Vagina (tissue), 2 donors: ENCODE measurements at places on chromosomes 13 and 19.

DNA sequence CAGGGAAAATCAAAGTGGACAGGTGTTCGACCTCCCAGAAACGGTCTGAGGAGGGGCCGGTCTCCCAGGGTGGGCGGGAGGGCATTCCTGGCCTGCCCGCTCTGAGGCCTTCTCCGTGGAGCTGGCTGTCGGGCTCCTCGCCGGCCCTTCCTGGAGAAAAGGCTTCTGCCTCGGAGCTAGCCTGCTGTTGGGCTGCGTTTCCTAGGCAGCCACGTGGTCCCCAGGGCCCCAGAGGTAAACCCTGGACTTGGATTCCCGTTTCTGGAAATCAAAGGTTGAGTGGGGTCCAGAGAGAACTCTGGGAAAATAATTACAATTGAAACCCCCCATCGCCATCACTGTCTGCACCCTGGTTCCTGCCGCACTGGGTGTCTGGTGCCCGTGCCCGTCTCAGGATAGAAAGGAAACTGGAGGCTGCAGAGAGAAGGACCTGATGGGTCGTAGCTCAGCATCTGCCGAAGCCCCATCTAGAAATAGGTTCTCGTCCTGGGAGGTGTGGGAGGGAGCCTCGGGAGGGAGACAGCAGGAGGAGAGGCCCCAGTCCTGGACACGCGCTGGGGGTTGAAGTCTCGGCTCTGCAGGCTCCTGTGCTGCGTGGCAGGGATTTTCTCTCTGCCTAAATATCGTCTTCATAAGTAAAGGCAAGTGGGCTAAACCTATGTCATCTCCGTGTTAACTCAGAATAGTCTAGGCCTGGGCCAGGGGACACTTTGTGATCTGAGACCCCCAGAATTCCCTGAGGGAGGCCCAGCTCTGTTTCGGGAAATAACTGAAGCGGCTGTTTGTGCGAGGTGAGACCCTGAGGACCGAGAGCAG lies 7.7 kb upstream of the PROZ start:
- DNase-seq = peak; percentile 93

- no peak for DNase-seq
Measured at GRCh38 chr19:13574933-13575332, 68.7 kb upstream of the CACNA1A start.

DNA sequence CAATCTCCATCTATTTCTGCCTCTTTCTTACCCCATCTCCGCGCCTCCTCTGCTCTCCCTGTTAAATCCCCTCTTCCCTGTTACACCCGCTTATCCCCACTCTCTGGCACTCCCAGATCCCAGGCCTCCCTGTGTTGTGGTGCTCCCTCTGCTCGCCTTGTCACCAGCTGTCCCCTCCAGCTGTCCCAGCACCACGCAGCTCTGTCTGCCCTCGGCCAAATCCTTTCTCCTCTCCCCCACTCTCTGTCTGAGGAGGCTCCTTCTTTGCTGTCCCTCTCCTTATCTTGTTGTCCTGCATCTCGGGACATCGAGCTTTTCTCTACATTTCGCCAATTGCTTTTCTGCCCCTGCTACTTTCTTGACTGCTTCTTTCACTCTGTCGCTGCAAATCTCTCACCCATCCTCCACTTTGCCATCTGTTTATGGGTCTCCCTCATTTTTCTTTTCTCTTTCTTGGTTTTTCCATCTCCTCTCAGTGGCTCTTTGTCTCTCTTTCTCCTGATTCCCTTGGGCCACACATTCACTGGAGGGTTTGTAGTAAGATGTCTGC lies 941 bp downstream of the ZNF160 start:
- no peak for DNase-seq

DNA sequence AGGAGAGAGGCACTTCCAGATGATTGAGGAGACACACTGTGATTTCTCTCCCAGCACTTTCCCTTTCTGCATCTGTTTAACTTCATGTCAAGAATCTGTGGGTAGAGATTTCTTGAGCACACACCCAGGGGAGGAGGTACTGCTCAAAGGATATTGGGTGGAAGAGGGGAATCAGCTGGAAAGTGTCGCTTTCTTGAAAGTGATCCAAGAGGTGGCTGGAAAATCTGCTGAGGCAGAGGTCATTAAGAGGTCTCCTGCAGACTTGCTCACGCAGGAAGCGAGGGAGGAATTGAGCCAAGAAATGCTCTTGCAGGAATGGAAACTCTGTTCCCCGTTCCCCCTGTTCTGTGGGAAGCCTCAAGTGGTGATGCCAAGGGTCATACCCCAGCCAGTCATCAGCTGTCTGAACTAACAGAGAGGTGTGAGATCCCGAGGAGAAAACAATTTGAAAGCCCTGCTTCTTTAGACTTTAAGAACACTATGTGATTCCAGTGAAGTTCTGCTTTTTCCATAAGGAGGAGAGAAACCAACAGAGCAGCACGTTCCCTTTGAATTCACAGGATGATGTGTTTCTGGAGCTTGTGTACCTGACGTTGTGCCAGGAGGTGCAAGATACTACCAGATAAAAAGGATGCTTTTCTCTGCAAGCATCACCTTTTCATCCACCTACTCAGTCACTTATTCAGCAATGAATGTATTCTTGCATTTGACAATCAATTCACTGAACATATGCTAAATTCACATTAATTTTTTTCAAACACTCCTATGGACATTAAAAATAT lies 163.4 kb upstream of the GPR12 start:
- DNase-seq = no peak

GRCh38 chr13:68099631-68100030 lies 869.5 kb upstream of the PCDH9 start:
- no peak for DNase-seq

DNA sequence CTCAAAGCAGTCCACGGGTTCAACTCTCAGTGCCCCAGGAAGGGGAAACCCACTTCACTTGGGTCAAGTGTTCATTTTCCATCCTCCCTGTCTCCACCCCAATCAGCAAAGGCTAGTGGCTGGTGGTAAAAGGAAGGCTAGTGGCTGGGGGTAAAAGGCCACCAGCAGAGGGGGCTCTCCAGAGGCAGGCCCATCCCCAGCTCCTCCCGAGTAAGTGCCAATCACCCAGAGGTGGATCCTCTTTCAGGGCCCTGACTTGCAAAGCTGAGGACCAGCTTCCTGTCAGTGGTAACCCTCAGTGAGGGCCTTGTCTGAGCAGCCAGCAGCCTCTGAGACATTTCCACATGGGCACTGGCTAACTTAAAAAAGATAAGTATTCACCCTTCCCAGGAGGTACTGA lies 22.0 kb upstream of the TPT1 start:
- no peak for DNase-seq

GRCh38 chr19:45629704-45630103 lies 9.5 kb downstream of the EML2 start:
- no peak for DNase-seq

DNA sequence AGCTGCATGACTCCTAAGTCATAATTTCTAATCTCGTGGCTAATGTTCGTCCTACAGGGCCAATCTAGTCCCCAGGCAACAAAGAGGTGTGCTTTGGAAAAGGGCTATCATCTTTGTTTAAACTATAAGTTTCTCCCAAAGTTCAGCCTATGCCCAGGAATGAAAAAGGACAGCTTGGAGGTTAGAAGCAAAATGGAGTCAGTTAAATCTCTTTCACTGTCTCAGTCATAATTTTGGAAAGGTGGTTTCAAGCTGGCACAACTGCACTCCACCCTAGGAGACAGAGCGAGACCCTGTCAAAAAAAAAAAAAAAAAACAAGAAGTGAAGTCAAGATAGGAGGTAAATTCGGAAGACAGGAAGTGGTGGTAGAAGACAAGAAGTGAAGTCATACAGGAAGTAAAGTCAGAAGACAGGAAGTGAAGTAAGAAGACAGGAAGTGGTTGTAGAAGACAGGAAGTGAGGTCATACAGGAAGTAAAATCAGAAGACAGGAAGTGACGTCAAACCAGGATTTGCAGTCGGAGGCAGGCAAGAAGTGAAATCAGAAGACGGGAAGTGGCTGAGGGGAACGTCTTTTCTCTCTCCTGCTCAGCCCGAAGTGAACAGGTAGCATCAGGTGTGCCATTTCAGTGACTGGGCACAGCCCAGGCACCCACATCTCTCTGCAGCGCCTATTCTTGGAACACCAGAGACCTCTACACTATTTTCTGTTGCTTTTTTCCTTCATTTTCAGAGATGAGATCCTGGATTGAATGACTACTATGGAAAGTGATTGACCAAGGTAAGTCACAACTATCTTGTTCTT lies 32.2 kb downstream of the GP6 start:
- DNase-seq = no peak

DNA sequence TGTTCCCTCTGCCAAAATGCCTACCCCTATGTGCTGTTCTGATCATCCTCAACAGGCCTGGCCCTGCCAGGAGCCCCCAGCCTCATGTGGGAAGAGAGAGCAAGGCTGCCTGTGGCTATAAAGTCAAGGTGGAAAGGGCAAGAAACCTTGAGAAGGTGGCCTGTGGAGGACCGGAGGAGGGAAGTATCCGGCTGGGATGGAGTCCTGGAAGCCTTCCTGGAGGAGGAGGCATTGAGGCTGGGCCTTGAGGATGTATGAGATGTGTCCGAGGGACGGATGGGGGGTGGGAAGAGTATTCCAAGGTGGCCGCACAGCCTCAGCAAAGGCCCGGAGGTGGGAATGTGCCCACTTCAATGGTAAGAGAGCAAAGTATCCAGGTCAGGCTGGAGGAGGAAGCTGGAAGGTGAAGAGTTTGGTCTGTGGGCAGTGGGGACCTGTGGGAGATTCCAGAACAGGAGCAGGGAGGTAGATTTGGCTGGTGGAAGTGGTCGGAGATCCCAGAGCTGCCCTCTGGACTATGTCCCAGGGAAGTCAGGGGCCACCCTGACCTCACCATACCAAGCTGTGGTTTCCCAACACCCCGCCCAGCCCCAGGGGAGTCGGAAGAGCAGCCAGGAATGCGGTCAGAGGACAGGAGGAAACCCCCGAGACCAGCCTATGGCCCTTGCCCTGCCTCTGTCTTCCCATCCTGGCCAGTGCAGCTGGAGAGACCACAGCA lies 3.0 kb upstream of the PLIN4 start:
- no peak for DNase-seq

GRCh38 chr19:57273014-57273413 lies 7.3 kb upstream of the ZNF460 start:
- no peak for DNase-seq

- no peak for DNase-seq
Measured at GRCh38 chr19:55696301-55697068, 21.5 kb downstream of the EPN1 start.

GRCh38 chr19:45045671-45046353 lies 7.0 kb downstream of the CLASRP start:
- no peak for DNase-seq

GRCh38 chr19:46728208-46728607 lies 11.3 kb upstream of the PRKD2 start:
- DNase-seq = no peak

DNA sequence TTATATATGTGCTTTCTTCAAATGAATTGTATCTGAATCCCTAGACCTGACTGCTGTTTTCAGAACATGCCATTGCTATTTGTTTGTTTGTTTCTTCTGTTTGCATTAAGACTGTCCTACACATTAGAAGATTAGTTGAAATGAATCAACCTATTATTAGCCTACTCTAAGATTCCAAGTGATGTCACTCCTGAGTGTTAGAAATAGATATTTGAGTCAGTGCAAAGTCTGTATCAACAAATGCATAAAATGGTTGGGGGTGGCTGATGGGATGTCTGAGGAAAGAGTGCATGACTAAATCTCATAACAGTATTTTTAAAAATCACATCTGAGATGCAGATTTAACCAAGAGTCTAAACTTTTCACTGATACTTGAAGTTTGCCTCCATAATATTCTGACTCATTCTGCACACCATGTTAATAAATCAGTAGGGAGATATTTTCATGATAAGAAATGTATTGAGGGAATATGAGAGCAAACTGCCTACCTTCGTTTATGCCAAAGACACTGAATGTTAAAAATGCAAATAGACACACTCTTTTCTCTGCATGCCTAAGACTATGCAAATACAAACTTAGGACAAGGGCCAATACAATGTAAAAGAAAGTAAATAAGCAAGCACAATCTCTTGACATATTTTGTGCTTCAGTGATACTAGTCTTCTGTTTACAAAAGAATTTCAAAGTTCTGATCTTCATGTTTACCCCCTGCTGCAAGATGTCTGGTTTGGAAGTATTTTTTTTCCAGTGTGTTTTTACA lies 253.3 kb downstream of the LIG4 start:
- DNase-seq = no peak

DNA sequence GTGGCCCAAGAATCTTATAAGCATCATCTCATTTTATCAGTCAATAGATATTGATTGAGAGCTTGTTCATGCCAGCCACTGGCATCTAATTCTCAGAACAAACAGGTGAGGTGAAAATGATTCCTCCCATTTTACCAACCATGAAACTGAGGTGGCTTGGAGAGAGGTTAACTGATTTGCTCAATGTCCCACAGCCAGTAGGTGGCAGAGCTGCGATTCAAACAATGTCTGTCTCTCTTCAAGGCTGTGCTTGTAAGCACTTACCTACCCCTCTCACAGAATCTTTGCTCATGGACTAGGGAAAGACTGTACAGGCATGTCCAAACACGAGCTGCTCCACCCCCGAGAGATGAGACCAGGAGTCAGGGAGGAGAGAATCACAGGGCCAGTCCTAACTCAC lies 21.5 kb upstream of the GSX1 start:
- DNase-seq = no peak

DNA sequence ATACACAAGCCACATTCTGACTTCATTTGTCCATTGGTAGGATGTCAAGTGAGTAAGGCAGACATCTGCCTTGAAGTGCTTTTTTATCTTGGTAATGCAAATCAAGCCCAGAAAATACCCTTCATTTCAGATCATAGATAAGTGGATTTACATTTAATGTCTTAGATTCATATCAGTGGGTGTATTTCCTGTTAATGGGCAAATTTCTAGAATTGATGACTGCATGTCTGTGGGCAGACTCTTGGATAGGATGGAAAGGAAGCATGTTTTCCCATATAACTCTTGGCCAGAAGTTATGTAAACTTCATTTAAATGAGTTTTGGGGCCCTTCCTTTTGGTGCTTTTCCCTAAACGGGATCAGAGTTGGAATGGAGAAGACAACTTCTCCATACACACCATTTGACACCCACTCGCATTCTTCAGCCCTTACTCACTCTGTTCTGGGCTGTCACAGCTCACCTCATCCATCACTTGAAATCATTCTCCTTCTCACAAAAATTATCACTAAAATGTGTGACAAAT lies 154.6 kb downstream of the FLT1 start:
- DNase-seq = no peak

GRCh38 chr19:16942583-16942982 lies 53.8 kb downstream of the F2RL3 start:
- DNase-seq = no peak

DNA sequence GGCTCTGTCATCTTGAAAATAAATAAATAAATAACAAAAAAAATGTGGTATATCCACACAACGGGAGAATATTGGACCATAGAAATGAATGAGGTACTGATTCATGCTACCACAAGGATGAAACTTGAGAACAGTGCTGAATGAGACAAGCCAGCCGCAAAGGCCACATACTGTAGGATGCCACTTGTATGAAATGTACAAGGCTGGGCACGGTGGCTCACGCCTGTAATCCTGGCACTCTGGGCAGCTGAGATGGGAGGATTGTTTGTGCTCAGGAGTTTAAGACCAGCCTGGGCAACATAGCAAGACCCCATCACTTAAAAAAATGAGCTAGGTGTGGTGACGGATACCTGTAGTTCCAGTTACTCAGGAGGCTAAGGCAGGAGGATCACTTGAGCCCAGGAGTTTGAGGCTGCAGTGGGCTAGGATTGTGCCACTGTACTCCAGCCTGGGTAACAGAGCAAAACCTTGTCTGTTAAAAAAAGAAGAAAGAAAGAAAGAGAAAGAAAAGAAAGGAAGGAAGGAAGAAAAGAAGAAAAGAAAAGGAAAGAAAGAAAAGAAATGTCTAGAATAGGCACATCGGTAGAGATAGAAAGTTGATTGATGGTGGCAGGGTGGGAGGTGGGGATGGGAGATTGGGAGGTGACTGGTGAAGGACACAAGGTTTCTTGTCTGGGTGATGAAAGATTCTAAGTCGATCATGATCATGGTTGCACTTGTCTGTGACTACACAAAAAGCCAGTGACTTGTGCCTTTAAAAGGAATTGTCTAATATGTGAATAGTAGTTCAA lies 20.3 kb downstream of the HPN start:
- DNase-seq = no peak
